ENCODE measurements at places on chromosomes 6 and 20.

GRCh38 chr6:129628101-129628815, 81.7 kb downstream of the ARHGAP18 start:
- no peak for DNase-seq

DNA sequence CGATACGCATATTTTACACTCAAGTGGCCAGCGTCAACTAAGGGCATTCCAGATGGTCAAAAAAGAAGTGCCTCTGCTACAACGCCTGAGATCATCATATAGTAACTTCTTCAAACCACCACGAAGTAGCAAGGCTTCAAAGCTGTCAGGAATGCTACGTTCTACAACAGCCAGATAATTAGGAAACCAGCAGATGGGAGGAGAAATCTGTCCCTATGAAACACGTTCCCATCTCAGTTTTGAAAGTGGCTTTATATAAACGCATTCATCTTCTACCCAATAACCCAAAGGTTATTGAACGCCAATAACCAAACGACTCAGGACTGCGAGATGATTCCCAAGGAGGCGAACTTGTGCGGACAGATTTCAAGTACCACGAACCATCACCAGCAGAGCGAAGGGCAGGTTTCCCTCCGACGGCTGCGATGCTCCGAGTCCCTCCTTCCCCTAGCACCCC, 1.2 kb downstream of the ABHD12 start:
- DNase-seq: no peak

DNA sequence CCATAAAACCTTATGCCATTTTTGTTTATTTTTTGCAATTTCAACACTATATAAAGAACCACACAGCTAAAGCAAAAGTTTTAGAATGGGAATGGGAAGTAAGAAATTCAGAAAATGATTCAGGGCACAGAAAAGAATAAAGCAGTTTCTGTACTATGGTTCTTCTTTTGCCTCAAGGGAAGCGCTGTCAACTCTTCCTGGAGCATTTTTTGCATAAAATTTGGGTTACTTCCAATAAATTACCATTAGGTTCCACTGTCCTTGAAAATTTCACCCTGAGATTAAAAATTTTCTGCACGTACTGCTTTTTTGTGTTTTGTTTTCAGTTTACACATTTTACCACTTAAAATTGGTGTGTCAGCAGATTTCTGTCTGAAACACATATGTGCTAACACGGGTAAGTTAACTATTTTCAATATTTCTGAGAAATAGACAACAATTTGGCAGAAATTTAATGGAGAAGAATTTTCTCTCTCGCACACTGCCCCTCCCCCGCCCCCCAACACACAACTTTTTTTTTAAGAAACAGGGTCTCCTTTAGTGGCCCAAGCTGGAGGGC, 79.6 kb downstream of the ADAT2 start:
- no peak for DNase-seq

GRCh38 chr6:151757506-151757955, 50.0 kb upstream of the ESR1 start:
- DNase-seq: no peak

DNA sequence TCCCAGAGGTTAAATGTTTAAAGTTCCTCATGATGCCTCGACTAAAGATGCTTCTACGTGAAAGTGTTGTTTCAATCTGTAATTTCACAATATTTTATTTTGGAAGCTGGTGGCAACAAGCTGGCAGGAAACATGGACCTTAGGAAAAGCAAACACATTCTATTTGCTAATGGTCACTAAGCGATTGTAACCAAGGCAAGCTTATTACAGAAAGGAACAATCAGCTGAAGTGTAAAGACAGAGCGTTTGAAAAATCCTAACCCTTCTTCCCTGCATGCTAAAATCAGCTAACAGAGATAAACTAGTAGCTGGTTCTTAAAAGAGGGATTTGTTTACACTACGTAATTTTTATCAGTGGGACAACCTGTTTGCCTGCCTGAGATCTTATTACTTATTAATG, 50.0 kb downstream of the IL20RA start:
- DNase-seq: no peak

- DNase-seq: no peak
Measured at GRCh38 chr6:44622956-44623355, 235.4 kb downstream of the CDC5L start.

DNA sequence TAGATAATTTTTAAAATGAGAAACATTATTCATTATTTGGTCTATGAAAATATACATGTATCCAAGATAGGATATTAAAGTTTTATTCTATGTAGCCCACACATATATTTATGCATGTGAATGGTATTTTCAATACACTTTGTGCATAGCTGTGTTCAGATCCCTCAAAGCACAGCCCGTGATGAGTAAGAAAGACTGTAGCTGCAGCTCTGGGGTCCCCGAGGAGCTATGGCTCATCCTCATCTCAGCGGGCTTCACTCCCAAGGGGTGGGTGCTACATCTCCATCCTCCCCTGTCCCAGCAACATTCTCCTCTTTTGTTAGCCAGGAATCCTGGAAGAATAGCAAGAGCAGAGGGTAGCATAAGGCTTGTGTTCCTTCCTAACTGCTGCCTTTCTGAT, 130.8 kb downstream of the SAMD5 start:
- DNase-seq: no peak

GRCh38 chr20:47043086-47043485, 148.4 kb downstream of the EYA2 start:
- no peak for DNase-seq
